ENCODE measurements at places on chromosomes 16 and 17.

GRCh38 chr16:68499006-68499405 is 40.1 kb upstream of the ZFP90 start:
- DNase-seq = no peak

GRCh38 chr17:76132574-76133338 is 8.3 kb downstream of the FOXJ1 start:
- no peak for DNase-seq

DNA sequence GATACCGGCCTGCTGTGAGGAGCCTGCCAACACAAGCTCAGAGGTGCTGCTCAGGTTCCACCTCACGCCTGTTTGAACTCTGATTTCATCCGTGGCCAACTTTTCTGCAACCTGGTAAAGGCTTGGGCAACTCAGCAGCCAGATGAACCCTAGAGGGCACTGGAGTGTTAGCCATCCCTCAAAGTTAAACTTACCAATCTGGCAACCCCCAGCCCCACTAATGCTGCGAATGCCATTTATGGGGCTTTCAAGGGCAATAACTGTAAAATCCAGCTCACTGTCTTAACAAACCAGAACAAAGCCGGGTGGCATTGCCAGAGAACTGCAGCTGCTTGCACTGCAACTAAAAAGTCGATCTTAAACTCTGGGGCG is 105.5 kb downstream of the AXIN2 start:
- DNase-seq = no peak

- no peak for DNase-seq
These were observed 3.8 kb upstream of the RPL26 start for GRCh38 chr17:8386841-8387240.

DNA sequence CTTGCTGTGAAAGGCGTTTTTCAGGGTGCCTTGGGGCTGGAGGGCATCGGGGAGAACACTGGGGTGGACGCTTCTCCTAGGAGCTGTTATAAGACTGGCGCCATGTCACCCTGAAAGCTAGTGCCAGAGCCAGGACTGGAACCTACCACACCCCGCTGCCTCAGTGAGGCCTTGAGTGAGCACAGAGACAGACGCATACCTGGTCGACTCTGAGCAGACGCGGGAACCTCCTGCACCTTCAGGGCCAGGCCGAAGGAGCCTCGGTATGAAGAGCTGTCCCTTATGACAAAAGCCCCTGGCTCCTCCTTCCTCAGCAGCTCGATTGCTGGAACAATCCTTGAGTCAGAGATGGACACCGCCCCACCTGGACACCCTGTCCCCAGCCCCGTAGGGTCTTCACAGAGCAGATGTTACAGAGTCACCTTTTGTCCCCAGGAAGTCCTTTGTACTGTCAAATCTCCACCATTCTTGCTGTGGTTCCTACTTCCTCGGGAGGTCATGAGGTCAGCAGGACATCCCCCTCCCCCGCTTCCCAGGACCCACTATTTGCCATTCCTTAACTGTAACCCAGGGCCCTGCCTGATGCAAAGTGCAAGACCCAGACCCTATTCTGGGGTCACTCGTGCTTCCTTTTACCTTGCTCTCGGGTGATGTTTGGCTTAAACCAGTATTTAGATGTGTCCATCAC is 17.0 kb downstream of the TNS4 start:
- no peak for DNase-seq

- no peak for DNase-seq
These were observed 28.9 kb downstream of the TANC2 start for GRCh38 chr17:62994931-62995330.

DNA sequence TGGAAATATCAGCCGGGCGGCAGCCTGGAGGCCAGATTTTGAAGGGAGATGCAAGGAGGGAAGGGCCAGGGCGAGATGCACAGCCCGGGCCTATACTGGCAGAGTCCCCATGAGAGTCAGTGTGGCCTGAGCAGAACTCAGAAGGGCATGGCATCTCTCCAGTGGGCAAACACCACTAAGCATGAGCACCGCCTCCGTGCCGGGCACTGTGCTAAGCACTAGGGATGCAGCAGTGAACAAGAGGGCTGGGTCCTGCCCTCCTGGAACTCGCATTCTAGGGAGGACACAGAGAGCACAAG is 33.5 kb downstream of the TK2 start:
- no peak for DNase-seq

- DNase-seq = no peak
These were observed 1.0 kb downstream of the ANTKMT start for GRCh38 chr16:721765-722540.

- DNase-seq = no peak
These were observed 66.6 kb downstream of the NOS2 start for GRCh38 chr17:27733773-27734172.

DNA sequence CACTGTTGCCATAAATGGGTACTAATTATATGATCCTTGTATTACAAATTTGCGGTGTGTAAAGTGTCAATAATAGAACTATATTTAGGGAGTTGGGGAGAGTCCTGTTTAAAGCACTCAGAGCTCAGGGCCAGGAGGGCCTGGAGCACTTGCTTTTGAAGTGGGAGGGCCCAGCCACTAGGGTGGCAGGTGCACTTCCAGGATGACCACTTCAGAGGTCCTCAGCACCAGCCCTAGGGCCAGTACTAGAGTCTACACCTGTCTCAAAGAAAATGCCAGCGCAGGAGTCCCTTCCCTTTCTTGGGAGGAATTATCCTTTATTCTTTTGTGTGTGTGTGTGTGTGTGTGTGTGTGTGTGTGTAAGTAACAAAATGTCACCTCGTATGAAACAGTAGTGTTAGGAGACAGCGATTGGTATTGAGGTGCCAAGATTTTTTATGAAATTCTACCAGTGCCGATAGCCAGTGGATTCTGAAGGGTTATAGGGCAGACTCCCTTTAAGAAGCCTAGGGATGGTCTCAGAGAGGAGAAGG is 31.9 kb downstream of the MYO18A start:
- DNase-seq = no peak

GRCh38 chr17:71798701-71799100 is 322.1 kb upstream of the SOX9 start:
- no peak for DNase-seq

DNA sequence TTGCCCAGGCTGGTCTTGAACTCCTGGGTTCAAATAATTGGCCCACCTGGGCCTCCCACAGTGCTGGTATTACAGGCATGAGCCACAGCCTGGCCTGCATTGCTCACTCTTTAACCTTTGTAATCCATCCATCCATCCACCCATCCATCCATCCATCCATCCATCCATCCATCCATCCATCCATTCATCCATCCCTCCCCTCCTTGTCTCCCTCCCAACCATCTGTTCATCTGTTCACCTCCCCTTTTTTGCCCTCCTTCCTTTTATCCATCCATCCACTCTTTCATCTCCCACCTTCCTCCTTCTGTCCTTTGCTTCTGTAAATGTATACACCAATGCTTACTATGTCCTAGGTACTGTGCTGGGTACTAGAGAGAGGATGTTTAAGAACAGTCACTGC is 65.5 kb downstream of the CDK5R1 start:
- DNase-seq = no peak

GRCh38 chr17:6780886-6781285 is 4.9 kb downstream of the FBXO39 start:
- no peak for DNase-seq

DNA sequence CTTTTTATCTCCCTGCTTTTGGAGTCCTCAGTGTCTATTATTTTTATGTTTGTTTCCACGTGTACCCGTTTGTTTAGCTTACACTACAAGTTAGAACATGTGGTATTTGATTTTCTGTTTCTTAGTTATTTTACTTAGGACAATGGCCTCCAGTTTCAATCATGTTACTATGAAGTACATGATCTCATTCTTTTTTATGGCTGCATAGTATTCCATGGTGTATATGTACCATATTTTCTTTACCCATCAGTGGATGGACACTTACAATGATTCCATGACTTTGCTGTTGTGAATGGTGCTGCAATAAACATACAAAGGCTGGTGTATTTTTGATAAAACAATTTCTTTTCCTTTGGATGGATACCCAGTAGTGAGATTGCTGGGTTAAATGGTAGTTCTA is 269.5 kb downstream of the HS3ST3A1 start:
- no peak for DNase-seq

GRCh38 chr16:66959704-66960161 is 1.3 kb upstream of the CES3 start:
- DNase-seq = no peak

DNA sequence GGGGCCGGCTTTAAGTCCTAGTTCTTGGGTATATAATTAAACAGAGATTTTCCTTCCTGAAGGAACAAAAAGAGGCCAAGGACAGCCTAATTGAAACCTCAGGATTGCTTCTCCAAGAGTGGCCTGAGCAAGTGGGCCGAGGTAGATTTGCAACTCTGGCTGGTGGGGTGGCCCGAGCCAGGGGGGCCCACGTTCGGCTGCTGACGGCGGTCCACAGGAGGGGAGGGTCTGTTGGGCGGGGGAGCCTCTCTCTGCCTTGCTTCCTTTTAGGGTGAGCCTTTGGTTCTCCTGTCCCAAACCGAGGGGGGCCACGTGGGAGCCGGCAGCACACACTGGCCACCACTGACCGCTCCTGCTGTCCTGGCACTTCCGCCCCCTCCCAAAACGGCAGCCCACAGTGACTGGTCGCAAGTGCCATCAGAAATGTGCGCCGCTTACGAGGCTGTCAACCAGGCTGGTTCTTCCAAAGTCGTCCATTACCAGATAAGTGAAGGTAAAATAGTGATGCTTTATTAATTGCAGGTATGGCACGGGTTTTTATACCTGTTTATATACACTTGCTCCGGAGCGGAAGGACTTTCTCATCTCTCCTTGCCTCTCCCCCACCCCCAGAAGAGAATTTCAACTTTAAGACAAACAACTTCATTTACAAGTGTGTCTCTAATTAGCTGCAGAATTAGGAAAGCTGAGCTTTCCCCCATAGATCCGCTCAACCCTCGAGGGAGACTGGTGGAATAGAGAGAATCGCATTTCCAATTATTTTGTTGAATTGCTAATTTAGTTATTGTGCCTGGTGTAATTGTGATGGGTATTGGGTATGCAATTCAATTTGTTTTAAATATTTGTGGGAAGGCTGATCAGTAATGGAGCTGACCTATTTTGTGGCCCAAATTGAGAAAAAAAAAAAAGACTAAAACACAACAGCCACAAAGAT is 117.8 kb downstream of the AATF start:
- no peak for DNase-seq

- DNase-seq = no peak
These were observed 153.4 kb upstream of the DYNLRB2 start for GRCh38 chr16:80387318-80387921.

DNA sequence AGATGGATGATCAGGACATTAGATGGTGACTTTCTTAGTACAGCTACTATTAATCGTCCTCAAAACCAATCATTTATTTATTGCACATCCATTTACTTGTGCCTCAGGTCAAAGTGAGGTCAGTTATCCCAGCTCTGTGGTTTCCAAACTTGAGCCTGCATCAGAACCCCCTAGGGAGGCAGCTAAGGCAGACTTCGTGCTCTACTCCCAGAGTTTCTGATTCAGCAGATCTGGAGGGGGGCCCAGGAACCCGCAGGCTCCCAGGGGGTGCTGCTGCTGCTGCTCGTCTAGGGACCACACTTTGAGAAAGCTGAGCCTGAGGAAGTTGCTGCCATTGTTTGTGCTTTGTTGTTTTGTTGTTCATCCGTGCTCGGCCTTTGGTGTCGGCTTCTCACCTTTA is 44.0 kb upstream of the CLEC18B start:
- no peak for DNase-seq

DNA sequence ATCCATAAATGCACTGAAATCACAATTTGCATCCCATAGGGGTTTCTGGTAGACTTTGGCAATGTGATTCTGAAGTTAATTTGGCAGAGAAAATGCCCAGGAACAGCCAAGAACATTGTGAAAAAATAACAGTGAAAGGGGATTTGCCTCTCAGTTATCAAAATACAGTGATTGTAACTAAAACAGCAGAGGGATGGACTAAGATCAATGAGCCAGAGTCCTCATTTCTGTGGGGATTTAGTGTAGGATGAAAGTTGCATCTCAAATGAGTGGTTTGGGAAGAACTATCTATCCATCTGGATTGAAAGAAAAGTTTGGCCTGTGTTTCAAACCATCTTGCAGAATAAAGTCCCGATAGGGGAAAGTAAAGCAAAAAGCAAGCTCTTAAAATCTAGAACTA is 28.1 kb downstream of the MYBBP1A start:
- DNase-seq = no peak

GRCh38 chr16:54351171-54351570 is 64.6 kb upstream of the IRX3 start:
- no peak for DNase-seq

GRCh38 chr16:78385086-78385805 is 285.8 kb downstream of the WWOX start:
- no peak for DNase-seq

All from germinal center (tissue), 1 donor.